ENCODE measurements at places on chromosomes 3 and 15.

DNA sequence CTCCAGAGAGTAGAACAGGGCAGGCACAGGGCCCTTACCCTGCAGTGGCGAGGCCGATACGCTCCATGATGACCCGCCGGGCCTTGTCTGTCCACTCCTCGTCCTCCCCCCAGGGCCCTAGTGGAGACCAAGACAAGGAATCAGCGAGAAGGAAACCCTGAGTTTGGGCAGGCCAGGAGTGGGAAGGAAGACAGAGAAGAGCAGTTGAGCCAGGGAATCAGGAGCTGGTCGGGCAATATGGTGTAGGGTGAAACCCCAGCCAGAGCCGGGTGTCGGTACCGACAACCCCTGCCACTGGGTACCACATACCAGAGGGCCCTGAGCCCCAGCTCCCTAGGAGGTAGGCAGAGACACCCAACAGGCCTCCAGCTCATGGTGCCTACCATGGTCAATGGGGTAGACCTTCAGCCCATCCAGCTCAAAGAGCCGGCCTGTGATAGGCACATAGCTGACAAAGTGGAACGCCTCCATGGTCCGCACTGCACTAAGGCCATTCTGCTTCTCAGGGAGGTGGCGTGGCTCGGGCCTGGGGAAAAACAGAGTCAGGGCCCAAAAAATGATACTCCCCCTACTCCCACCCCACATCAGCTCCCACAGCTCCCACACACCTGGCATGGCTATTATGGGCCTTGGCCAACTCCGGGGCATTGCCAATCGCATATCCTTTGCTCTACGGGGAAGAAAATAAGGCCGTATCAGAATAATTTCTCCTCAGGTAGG, 38.0 kb downstream of the SEMA3G start:
- DNase-seq, result no peak

- no peak for DNase-seq
Measured at GRCh38 chr3:30042916-30043555, 563.4 kb upstream of the TGFBR2 start.

GRCh38 chr3:16686679-16687078, 81.5 kb upstream of the DAZL start:
- DNase-seq, result no peak

GRCh38 chr3:127368186-127369032, 80.6 kb upstream of the PRR20G start:
- no peak for DNase-seq

DNA sequence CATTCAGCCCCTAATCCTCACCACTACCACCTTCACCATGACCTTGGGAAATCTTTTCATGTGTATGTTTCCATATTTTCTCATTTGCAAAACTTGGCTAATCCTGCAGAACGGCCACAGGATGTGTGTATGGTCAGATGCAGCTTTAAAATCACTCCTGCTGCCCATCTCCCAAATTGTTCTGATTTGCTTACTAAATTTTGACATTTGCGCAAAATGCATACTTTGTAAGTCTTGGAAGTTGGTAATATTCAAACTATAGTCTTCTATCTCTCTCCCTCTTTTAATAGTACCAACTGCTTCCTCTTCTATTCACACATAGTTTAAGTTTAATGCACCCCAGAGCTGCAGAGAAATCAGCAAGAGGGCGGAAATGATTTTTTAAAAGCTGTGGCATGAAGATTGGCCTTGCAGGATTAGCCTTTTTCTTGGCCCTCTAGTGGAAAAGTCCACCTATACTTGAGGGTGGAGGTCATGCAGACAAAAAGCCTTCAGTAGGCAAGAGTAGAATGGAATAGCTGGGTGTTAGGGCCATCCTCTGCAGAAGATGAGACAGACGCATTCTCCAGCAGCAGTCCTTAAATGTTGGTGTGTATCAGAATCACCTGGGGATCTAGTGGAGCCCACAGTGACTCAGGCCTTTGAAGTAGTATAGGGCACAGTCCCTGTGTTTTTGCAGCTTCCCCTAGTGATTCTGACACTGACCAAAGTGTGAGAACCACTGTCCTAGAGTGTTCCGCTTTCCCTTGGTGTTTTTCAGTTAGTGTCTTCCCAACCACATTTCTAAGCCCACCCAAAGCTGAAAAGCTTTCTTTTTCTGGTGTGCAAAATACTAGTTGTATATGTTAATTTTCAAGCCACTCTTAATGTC, 181.7 kb downstream of the CHST2 start:
- DNase-seq, result no peak

DNA sequence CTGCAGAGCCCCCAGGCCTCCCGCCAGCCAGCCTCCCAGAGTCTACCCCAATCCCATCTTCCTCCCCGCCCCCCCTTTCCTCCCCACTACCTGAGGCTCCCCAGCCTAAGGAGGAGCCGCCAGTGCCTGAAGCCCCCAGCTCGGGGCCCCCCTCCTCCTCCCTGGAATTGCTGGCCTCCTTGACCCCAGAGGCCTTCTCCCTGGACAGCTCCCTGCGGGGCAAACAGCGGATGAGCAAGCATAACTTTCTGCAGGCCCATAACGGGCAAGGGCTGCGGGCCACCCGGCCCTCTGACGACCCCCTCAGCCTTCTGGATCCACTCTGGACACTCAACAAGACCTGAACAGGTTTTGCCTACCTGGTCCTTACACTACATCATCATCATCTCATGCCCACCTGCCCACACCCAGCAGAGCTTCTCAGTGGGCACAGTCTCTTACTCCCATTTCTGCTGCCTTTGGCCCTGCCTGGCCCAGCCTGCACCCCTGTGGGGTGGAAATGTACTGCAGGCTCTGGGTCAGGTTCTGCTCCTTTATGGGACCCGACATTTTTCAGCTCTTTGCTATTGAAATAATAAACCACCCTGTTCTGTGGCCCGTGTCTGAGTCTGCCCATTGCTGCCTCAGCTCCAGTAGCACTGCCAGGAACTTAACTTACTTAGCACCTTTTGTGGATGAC, 32.2 kb downstream of the PTPN23 start:
- DNase-seq, result no peak

GRCh38 chr3:134839990-134840389, 44.9 kb downstream of the EPHB1 start:
- DNase-seq, result no peak

DNA sequence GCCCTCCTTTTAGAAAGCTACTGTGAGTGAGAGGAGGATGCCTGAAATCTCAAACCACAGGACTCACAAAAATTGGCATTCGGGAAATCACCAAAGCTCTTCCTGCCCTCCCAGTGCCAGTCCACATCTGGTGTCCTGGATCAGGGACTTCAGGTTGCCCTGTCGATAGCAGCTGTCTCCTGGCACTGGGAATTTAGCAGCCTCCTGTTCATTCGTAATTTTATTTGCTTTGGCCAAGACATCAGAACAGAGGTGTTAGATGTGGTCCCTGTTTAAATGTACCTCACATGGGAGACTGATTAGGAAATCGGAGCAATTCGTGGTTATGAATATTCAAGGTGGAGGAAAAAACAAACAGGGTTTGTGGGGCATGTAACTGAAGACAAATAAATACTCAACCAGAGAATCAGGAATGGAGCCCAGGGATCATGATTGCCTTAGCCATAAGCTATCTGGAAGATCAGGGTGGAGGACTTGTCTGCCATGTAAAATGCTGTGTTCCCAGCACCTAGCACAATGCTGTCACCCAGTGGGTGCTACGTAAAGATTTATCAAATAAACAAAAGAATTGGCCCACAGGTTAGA, 265.2 kb upstream of the PROK2 start:
- DNase-seq, result no peak

GRCh38 chr15:81087066-81087465, 47.0 kb upstream of the CFAP161 start:
- no peak for DNase-seq

DNA sequence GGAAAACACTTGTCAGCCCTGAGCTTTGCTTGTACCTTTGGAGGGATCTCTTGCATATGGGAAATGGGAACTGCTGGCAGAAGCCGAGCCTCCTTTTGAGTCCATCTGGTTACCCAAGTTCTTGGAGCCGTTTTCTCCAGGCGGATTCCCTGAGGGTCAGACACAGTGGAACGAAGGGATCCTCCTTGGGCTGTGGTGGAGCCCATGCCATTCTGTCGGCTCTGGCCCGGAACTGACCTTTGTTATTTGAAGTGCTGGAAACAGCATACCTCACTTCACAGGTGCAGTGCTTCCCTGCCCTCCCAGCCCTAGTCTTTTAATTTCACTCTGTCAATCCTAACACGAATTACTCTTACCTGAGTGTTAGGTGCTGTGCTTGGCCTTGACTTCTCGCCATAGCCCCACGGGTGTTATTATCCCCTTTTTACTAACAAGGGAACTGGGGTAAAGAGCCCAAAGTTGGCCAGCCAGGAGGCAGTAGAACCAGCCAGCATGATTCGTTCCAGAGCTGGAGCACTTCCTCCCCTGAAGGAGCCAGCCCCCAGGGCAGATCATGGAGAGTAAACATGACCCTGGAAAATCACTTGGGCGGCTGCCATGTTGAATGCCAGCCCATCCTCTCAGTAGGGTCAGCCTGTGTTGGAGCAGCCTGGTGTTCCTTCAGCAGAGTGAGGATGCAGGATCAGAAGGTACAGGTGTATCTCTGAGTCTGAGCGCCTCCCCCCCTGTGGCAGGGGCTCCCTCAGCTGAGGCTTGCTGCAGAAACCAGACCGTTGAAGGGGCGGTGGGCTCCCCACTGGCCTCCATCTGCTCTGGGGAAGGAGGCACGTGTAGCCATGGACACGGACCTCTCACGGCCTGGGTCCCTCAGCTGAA, 143.2 kb downstream of the DNAJB8 start:
- DNase-seq, result no peak

DNA sequence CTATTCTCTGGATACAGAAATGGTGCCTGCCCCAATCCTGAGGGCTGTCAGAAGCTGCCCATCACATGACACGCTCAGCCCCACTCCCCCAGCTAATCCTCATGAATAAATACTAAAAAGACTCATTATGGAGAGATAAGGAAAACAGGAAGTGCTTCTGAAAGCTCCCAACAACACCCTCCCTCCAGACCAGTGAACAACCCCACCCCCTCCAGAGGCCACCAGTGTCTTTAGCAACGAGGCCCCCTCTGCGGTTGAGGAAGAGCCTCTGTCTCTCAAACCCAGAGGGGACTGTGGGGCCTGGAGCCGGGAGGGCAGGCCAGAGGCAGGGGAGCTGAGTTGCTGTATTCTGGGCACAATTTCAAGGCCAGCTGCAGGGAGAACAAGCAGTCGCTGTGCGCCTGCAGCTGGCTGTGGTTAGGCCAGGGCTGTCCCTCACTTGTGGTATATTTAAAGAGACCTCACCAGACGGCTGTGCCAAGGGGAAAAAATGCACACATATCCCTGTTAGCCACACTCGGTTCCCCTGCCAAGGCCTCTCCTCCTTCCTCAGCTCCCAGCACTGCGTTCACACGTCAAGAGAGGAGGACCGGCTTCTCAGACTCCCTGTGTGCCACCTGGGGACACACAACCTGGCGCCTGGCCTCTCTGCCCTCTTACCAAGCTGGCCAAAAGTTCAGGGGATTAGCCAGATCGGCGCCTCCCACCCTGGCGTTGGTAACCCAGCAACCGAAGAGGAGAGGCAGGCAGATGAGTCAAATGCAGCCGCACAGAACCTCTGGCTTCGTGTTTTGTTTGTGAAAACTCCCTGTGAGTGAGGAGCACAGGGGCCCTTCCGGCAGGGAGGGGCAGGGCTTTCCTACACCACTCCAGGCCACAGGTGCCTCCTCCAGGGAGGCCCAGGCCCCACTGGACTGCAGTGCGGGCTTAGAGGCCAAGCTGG, 101.2 kb upstream of the ETV5 start:
- DNase-seq, result peak; percentile 16

GRCh38 chr3:108959017-108959416, 5.3 kb upstream of the GUCA1C start:
- DNase-seq, result no peak

- DNase-seq, result no peak
Measured at GRCh38 chr3:130688015-130688688, 58.5 kb downstream of the PIK3R4 start.

GRCh38 chr3:181279239-181279565, 289.7 kb upstream of the DNAJC19 start:
- DNase-seq, result no peak

DNA sequence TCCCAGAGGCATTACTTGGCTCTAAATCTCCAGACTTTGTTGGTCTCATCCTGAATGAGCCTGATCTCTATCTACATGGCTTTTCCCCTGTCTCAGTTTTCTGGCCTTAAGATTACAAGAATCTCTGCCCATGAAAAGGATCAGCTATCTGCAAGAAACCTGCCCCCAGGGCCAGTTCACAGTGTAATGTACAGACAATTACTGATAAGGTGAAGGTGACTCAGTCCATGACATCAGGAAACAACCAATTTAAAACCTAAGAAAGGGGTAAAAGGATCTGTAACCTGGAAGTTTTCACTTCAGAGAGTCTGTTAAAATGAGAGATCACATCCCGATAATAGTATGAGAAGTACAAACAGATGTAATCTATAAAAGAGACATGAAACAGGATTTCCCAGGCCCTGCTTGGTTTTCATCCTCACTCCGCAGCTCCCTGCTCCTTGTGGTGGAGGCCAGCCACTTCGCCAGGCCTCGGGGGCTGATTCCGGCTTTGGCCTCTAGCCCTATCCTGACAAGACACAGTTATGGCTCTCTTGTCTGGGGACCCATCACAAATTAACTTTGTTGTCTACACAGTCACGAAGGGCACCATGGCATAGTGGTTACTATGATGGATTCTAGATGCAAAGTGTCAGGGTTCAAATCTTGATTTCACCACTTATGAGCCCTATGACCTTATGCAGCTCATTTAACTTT, 136.9 kb downstream of the THSD4 start:
- DNase-seq, result no peak

- no peak for DNase-seq
Measured at GRCh38 chr15:37537802-37538201, 396.6 kb upstream of the TMCO5A start.

DNA sequence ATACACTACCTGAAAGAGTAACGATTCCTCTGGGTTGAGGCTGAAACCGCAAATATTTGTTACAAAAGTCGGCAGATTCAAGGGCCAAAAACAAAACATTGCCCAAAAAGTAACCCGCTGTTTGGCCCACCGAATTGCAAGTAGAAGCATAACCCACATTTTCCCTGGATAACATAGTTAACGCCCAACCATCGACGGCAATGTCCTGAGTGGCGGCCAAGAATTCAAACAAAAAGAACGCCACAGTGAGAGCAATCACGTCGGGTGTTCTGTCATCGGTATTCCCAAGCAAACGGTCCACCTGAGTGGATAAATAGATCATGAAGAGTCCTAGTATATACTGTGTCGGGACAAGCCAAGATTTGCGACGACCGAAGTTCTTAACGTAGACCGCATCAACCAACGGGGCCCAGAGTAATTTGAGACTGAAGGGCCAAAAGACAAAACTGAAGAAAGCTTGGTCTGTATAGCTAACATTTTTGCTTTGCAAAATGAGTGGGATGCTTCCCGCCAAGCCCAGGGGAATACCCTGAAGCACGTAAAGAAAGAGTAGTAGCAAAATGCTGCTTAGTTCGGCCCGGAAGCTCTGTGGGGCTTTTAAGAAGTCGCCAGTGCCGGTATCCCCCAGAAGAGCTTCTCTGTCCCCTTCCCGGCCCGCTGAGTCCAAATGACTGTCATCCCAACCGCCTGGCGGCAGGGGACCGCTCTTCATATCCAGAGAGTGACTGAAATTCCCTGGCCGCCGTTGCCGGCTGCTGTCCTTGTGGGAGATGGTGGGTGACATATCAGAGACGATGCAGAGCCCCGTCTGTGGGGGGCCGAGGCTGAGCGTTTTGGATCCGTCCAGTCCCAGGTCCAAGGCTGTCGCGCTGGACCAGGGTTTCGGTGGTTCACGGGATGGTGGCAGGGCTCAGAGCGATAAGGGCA, 750 bp downstream of the SLC33A1 start:
- DNase-seq, result no peak

- no peak for DNase-seq
Measured at GRCh38 chr15:90388462-90389380, 679 bp downstream of the IQGAP1 start.

- no peak for DNase-seq
Measured at GRCh38 chr3:108090049-108090700, 656 bp downstream of the CD47 start.
